ENCODE measurements at places on chromosomes 16 and 17.

GRCh38 chr16:12507366-12507765, 296.3 kb downstream of the CPPED1 start:
- no peak for DNase-seq

GRCh38 chr16:86110134-86110533, 211.2 kb downstream of the IRF8 start:
- DNase-seq: no peak

DNA sequence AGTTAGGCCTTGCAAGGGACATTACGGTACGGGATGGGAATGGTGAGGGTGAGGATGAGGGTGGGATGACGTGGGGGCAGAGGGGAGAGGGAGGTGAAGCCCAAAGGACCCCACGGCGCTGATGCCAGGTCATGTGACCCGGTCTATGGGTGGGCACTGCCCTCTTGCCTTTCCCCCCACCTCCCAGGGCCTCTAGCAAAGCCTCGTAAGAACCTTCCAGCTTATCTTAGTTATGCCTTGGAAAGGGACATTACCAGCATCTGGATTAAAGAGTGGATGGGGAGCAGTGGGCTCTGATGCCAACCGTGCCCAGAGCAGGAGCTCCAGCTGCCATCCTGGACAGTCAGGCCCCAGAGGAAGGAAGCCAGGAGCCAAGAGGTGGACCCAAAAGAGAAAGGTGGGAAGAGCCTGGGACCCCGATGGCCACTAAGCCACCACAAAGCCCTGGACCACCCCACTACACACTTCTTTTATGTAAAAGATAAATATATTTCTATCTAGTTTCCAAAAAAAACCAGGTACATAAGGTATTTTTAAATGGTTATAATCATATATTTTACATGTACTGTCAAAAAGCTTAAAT, 40.9 kb downstream of the TK2 start:
- no peak for DNase-seq

GRCh38 chr17:53804437-53804836, 18.3 kb upstream of the KIF2B start:
- DNase-seq: no peak

- no peak for DNase-seq
Measured at GRCh38 chr17:67312265-67312664, 54.1 kb downstream of the PSMD12 start.

- no peak for DNase-seq
Measured at GRCh38 chr17:34291721-34292348, 6.3 kb downstream of the CCL11 start.

DNA sequence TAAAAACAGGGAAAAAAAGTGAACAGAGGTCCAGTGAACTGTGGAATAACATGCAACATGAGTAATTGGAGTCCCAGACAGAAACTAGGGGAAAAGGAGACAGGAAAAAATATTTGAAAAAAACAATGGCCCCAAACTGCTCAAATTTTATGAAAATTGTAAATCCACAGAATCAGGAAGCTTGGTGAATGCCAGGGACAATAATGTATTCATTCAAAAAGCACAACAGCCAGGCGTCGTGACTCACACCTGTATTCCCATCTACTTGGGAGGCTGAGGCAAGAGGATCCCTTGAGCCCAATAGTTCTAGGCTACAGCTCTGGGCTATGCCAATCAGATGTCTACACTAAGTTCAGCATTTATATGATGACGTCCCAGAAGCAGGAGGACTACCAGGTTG, 23.7 kb downstream of the NCOR1 start:
- no peak for DNase-seq

GRCh38 chr16:12674071-12674470, 129.6 kb downstream of the CPPED1 start:
- DNase-seq: no peak

DNA sequence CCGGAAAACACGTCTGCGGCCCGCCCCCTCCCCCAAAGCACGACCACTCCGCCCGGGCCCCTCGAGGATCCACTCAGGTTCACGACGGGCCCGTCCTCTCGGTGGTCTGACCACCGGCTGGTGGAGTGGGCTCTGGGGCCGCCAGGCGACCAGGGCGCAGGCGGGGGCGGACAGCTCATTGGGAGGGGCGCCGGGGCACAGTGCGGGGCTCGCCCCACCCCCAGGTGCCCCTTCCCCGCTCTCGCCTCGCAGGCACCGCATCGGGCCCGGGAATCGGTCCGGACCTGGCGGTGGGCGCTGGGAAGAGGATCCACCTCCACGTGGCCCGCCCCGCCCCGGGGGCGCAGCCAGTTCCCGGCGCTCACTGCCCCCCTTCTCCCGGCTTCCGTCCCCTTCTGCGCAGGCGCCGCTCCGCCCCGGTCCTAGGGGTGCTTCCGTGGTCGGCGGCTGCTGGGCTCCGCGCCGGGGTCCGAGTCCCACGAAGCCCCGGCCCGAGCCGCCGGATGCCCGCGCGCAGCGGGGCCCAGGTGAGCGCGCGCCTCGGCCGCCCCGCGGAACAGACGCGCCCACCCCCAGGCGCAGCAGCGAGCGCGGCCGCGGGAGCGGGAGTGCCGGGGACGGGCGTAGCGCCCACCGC, at the start of gene MPG:
Gene MPG, plus strand, starts transcription at position 419 of the 637 bp plus-strand sequence. Its CDS starts 85 bp downstream, at position 504.
- DNase-seq: peak; percentile 82

DNA sequence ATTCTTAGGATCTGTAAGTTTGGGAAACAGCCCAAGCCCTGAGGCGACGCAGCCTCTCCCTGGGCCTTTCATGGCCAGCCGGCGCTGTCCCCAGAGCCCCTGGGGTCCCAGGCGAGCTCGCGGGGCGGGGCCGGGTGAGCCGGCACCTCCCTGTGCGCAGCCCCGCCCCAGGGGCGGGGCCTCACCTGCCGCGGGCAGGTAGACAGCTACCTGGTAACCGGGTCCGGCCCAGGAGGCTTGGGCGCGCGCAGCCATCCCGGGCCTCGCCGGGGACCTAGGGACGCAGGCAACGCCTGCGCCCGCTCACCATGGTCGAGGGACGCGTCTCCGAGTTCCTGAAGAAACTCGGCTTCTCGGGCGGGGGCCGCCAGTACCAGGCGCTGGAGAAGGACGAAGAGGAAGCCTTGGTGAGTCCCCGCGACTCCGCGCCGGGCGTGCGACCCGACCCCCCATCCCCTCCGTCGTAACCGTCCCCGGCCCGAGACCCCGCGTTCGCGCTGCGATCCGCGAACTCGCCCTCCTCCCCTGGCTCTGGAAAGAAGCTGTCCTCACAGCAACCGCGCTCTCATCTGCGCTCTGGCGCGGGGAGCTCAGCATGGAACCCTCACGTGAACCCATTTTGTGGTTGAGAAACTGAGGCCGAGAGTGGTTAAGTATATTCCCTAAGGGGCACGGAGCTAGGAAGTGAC, at the start of gene ATP2C2:
Gene ATP2C2, plus strand, starts transcription at position 231 of the 689 bp plus-strand sequence. Its CDS starts 78 bp downstream, at position 309.
- DNase-seq: no peak

- no peak for DNase-seq
Measured at GRCh38 chr16:11964761-11965551, at the start of gene TNFRSF17. TNFRSF17 (plus strand) TSS chr16:11965210; CDS start chr16:11965325, 115 bp downstream.

GRCh38 chr16:14132696-14133048, 61.6 kb downstream of the MRTFB start:
- DNase-seq: no peak

DNA sequence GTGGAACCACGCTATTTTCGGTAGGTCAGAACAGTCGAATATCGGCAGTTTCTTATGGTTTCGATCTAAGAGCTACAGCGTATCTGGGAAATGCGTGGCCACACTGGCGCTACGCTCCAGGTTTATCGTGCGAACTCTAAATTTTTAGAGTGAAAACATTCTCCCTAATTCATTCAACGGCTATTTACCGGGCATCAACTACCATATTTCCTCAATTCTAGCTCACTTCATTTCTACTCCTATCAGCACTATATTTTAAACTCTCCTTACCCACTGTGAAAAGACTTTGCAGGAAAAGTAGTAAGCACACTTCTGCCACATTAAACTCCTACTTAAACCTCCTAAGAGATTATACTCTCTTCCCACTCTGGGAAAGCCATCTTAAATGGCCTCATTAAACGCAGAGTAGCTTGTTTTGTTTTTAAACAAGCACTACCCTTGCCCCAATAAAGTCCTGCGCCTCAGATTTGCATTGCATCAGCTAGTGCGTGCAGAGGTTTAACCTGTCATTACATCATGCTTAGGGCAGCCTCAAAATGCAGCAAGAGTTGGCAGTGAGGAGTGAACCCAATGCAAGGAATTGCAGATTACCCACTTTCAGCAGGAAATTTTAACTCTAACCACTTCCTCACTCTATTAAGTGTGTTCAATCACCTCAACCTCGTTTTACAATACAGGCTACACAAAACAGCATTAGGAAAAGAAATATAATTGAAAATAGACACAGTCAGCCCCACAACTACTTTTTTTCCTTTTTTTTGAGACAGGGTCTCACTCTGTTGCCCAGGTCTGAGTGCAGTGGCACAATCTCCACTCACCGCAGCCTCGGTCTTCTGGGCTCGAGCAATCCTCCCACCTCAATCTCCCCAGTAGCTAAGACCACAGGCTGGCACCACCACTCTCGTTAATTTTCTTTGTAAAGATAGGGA, 18.8 kb downstream of the SIAH1 start:
- peak; percentile 68 for DNase-seq

GRCh38 chr17:21012736-21013135, 30.1 kb downstream of the USP22 start:
- DNase-seq: no peak

DNA sequence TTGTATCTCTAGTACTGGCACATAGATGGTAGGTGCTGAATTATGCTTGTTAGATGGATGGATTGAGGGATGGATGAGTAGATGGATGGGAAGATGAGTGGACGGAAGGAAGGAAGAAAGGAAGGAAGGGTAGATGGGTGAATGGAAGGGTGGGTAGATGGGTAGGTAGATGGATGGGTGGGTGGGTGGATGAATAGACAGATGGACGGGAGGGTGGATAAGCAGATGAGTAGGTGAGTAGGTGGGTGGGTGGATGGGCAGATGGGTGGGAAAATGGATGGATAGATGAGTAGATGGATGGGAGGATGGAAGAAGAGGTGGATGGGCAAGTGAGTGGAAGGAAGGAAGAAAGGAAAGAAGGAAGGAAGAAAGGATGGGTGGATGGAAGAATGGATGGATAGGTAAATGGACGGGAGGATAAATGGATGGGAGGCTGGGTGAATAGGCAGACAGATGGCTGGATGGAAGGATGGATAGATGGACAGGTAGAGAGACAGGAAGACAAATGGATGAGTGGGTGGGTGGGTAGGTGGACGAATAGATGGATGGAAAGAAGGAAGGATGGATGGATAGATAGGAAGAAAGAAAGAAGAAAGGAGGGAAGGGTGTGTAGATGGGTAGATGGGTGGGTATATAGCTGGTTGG, 56.9 kb downstream of the MYH11 start:
- DNase-seq: no peak

DNA sequence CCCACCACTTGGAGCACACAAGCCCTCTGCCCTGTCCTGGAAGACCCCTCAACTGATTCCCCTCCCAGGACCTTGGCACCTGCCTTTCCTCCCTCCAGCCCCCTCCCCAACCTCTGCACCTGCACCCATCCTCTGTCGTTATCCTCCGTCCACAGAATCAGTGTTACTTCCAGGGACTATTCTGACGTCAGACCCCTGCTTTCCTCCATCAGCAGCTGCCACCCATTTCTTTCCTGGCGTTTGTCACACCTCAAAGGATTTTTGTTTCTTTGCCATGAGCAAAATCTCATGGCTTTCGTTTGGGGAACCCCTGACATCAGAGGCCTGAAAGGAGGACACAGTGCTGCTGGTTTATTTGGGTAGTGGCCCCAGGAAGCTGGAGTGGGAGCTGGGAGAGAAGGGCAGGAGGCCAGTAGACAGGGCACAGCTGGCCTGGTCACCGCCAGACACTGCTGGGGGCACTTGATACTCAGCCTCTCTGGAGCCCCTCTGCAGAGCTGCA, 68.4 kb downstream of the SOCS1 start:
- DNase-seq: no peak

- peak; percentile 81 for DNase-seq
Measured at GRCh38 chr17:8745586-8746500, 1.2 kb upstream of the CCDC42 start.

- DNase-seq: no peak
Measured at GRCh38 chr17:13114601-13115031, 96.8 kb upstream of the ELAC2 start.

GRCh38 chr17:18860161-18860972, 2.4 kb downstream of the PRPSAP2 start:
- peak; percentile 13 for DNase-seq

DNA sequence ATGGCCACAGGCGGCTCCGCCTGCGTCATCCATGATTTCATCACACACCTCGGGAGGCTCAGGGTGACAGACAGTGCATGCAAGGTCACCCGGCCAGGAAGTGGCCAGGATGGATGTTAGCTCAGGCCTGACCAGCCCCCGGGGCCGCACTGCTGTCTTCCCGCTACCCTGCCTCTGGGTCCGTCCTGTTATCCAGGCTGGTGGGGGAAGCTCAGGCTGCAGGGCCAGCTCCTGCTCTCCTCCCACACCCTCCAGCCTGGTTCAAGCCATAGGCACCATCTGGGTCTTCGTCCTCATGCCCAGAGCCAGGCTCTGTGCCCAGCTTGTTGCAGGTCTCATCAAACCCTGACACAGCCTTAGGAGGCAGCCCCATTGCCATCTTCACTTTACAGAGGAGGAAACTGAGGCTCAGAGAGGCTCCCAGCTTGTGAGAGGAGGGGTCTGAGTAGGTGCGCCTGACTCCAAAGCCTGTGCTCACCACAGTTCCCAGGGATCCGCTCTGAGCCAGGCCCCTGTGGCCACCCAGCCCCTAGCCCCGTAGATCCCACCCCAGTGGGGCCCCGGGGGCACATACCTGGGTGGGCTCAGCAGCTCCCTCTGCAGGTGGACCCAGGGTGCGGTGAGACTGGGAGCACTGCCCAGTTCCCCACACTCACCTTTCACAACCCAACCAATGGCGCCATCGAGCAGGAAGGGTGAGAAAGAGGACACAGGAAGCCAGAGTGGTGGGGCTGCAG, 412 bp upstream of the ADGRG3 start:
- DNase-seq: no peak

GRCh38 chr17:17300624-17301568, 2.3 kb upstream of the NT5M start:
- DNase-seq: peak; percentile 55

DNA sequence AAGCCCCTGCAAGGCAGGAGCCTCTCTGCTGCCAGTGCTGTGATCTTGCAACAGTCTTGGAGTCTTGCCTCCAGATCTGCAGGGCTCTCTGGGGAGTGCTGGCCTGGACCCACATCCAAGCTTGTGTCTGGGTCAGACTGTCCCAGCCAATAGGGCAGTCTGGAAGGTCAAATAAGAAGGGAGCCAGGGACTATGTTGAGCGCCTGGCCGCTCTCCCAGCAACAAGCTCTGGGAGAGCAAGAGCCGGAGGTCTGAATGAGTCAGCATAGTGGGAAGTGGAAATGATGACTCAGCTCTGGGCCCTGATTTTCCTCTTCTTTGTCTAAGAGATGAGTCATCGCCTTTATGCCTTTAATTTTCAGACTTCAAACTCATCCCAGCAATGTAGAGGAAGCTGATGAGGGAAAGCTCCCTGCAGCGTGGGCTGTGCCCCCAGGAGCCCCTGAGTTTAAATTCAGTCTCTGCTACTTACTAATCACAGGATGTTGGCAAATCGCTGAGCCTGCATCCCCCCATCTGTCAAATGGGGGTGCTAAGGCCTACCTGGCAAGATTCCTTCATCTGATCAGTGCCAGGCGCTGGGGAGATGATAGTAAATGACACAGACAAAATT, 43.6 kb upstream of the HAPSTR1 start:
- peak; percentile 29 for DNase-seq
